Left ventricle myocardium inferior (tissue), 1 donor: ENCODE measurements at places on chromosomes 1 and 21.

DNA sequence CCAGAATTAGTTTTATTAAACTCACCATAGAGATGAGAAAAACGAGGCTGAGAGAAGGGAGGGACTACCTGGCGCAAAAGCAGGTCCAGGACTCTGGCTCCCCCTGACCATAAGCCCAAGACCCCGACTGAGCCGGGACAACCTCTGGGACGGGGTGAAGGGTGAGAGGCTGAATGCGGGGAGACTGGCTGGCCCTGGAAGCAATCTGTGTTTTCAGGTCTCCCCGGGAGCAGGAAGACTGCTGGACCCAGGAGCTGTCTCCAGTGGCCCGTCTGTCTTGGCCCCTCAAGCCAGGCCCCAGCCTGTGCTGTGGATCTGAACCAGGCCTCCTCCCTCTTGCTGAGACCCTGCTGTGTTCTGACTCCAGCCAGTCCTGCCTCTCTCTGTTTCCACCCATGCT lies 240.8 kb downstream of the TRABD2B start:
- DNase-seq: no peak

GRCh38 chr21:38264571-38264970 lies 7.8 kb downstream of the KCNJ15 start:
- DNase-seq: no peak

DNA sequence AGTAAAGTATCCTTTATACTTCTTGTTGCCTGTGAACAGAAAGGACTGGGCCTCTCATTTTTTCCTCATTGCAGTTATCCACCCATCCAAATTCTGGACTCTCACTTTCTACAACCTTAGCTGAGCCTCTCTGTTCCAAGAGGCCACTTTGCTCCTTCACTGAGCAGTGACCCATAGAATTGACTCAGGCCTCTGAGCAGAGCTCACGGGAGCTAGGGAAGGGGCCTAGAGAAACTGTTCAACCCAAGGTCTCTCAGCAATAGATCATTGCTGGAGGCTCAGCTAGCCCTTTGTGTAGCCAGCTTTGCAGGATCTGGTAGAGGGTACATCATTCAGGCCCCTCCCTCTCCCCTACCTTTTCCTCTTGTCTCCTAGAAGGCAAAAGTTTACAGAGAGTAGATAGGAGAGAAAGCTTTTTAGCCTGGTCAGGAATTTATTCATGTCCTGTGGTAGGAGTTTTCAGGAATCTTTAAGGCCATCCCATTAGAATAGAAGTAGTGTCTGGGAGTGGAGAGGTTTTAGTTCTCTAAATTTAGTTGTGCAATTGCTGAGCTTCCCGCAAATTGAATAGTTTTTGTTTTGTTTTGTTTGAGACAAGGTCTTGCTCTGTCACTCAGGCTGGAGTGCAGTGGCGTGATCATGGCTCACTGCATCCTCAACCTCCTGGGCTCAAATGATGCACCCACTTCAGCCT lies 6.7 kb downstream of the INTS3 start:
- no peak for DNase-seq

DNA sequence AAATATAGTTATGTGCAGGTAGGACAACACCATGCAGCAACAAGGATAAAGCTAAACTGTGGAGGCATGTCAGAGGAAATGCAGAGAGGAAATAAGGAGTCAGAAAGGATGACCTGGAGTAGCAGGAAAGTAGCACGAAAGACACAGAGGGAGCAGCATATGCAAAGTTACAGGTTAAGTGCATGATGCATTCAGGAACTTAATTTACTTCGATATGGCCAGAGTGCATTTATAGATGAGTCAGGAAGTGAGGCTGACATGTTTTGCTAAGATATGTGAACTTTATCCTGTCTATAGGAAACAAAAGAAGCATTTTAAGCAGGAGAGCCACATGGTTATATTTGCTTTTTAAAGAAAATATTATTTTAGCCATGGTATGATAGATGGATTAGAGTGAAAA lies 15.4 kb upstream of the MUTYH start:
- no peak for DNase-seq

GRCh38 chr21:14825514-14825974 lies 239.3 kb downstream of the NRIP1 start:
- DNase-seq: no peak

GRCh38 chr1:54163051-54163450 lies 10.3 kb upstream of the CDCP2 start:
- no peak for DNase-seq

GRCh38 chr1:156881663-156882062 lies 11.9 kb upstream of the PEAR1 start:
- DNase-seq: no peak
